Activated CD4-positive, CD25-positive, alpha-beta regulatory T cell (primary cell): ENCODE measurements at places on chromosomes 2 and 18.

DNA sequence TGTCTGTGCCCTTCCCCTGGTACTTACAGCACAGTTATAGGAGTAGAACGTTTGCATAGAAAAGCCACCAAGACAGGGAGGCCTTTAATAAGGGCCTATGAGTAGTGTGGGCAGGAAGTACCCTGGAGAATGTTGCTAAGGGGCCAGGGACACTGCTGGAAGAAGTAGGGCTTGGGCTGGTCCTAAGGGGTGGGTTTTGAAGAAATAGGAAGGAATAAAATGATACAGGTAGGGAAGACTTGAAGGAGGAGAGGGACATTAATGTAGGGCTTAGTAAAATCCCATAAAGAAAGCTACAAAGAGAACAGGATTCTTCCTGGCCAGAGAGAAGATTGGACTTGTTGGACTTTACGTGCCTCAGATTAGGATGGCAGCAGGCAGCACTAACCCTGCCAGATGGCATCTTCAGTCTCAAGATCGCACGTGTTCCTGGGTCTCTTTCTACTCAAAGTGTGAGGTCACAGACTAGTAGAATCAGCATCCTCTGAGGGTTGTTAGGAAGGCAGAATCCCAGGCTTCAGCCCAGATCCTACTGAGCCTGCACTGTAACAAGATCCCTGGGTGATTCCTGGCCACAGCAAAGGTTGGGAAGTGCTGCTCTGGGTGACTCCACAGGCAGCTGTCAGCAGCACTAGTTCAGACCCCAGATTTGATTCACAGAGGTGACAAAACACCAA, 39.2 kb downstream of the EPAS1 start:
- DNase-seq = no peak

GRCh38 chr2:65608466-65608865, 176.1 kb upstream of the SPRED2 start:
- no peak for DNase-seq

DNA sequence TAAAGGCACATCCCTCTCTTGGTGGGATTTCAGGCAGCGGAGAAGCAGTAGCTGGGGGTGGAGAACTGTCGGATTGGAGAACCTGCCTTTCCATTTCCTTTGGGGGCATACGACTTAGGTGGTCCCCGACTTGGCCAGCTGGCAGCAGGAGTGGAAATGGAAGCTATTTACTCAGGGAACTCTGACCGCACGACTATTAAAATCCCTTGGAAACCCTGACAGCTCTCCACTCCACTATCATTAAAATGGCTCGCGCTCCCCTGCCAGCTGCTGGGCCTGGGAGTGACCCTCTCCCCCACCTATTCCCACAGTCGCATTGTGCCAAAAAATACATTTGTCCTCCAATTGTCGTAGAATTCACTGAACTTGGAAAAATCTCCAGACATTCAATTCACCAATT, 77.7 kb upstream of the APCDD1 start:
- DNase-seq = no peak

DNA sequence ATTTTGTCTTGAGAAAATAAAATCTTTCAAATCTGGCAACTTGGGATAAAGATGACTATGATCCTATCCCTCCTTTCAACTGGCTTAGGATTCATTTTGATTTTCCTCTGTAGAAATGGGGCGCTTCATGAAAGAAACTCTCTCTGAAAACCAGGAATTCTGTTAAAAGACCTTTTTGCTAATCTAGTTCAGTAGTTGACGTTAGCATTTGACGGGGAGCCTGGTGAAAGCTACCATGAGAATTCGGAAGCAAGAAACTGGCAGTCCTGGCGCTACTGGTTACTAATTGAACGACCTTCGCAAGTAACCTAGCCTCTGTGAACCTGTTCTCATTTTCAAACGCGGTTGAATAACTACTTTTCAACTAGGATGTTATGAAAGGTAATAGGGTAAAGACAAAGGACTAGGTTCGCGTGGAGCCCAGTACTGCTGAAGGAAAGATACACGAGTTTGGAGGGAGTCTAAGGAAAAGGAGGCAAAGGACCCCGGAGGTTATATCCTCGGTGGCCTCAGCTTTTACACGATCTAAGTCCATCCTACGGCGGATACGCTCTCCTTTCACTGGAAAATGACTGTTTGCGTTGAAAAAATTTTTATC, 604 bp upstream of the STK11IP start:
- no peak for DNase-seq

GRCh38 chr2:216109962-216110614, 940 bp downstream of the XRCC5 start:
- no peak for DNase-seq

GRCh38 chr2:98383166-98383565, 36.9 kb downstream of the CNGA3 start:
- DNase-seq = no peak

GRCh38 chr18:31648966-31649429, 35.4 kb downstream of the B4GALT6 start:
- DNase-seq = no peak

GRCh38 chr2:134739879-134740301, 21.1 kb upstream of the TMEM163 start:
- DNase-seq = no peak

GRCh38 chr2:94923196-94923595, 52.0 kb downstream of the TEKT4 start:
- no peak for DNase-seq

- DNase-seq = no peak
Measured at GRCh38 chr2:196073521-196073920, 4.9 kb upstream of the DNAH7 start.

DNA sequence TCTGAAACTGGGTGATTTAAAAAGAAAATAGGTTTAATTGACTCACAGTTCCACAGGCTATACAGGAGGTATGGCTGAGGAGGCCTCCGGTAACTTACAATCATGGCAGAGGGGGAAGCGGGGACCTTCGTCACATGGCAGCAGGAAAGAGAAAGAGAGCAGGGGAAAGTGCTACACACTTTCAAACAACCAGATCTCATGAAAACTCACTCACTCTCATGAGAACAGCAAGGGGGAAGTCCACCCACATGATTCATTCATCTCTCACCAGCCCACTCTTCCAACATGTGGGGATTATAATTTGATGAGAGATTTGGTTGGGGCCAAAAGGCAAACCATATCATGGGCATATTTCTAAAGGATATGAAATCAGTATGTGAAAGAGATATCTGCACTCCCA, 12.0 kb upstream of the ARHGAP15 start:
- DNase-seq = no peak

DNA sequence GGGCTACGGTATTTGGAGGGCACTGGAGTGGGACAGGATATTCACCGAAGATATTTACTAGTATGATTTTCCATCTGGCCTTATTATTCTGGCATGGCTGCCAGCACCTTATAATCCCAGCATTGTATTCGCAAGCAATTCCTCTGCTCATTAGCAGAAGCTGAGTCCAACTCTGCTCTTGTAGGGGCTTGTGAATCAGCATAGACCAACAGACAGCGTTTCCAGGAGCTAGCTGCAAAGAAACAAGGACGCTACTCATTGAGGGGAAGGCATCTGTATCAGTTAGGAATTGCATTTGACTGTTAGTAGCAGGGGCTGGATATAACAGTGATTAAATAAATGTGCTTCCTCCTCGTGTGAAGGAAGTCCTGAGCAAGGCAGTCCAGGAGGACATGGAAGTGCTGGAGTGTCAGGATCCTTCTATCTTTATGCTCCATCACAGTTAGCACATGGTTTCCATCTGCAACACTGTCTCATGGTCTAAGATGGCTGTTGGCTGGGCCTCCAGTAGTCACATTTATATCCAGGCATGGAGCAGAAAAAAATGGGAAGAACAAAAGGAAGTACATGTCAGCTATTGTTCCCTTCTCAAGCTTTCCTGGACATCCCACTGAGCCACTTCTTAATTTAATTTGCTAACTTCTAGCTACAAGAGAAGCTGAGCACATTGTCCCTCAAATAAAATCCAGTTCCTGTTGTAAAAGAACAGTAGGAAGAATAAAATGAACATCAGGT, 214.1 kb downstream of the C1D start:
- no peak for DNase-seq

DNA sequence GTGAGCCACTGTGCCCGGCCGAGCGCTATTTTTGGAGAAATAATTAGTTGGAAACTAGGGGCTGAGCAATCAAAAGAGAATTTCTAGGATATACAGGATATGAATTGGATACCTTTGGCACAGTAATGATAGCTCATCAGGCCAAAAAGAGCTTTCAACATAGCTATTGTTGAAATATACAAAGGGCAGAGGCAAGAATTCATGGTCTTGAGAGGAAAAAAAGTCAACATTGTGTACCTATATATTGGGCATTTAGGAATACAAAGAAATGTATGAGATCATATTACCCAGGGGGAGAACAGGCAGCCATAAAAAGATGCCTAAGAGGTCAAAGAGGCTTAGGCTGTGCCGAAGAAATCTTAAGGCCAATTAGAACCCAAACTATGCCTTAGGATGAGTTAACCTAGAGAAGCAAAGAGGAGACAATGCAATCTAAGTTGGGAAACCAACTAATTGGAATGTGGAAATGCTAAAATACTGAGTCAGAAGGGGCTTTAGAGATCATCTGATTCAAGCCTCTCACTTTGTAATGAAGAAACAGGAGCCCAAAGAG, 99.0 kb downstream of the RBBP8 start:
- no peak for DNase-seq

- DNase-seq = no peak
Measured at GRCh38 chr2:132577686-132578085, 92.3 kb downstream of the LYPD1 start.

DNA sequence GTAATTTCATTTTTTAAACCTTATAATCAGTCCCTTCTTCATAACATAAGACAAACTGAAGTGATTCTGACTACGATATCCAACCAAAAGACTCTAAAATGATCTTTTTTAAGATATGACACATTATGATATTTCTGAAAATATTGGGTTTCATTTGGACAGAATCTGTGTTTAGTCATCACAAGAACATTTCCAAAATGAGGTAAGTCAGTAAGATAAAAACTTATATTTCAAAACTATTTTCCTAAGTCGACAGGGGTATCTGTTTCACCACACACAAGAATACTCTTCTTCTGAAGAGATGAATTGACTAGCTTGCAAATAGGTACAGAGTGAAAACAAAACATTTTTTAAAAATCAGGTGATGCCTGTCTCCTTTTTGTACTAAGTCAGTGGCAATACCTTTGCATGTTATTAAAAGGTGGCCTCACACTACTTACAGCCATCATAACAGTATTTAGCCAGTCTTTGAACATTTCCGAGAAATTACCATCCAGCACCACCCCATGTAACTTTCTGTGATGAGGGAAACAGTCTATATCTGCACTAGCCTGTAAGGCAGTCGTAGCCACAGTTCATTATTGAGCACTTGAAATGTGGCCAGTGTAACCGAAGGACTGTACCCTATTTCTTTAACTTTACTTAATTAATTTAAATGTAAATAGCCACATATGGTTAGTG, 13.5 kb downstream of the STK39 start:
- no peak for DNase-seq

DNA sequence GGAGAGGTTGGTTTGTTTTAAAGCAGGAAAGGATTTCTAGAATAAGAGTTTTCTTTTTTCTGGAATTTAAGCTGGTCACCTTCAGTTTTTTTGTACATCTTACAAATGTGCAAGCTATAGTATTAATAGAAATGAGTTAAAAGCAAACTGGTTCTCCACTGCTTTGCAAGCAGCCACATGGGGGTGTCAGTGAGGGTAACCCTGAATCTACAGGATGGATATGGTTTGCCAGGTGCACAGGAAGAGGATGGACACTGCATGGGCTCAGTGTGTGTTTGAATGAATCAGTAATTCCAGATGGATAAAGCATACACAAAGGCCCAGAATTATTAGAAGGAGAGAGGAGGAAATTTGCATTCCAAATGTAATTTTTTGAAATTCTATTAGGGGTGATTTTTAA, 89.0 kb downstream of the MAPRE2 start:
- no peak for DNase-seq

DNA sequence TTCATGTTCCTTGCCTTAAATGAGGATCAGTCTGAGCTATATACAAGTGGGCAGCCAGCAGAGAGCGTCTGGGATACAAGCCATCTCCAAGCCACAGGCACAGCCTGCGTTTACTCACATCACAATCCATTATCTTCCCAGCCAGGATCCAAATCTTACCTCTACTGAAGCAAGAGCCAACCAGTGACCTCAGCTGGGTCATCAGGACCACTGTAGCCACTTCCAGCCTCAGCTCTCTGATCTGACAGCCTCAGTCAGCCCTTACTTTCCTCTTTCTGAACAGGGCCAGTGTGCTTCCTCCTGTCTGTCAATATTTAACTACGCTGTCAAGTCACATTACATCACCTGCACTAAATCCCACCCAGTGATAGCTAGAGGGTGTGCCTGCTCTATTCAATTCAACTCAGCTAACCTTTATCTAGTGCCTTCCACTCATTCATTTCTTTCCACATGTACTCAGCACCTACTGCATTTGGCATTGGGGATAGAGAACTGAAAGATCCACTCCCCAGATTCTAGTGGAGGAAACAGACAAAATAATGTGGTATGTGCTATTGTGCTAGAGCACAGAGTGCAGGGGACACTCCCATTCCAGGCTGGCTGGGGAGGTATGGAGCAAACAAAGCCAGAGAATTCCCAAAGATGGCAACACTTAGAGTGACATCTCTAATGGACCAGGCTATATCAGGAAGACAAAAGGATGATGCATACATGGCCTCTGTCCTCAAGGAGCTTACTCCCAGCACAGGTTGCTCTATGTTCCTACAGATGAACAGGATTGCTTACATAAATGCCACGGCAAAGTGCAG, 146.5 kb downstream of the NCKAP5 start:
- DNase-seq = no peak

- DNase-seq = no peak
Measured at GRCh38 chr2:52082646-52083045, 1050.7 kb upstream of the NRXN1 start.

DNA sequence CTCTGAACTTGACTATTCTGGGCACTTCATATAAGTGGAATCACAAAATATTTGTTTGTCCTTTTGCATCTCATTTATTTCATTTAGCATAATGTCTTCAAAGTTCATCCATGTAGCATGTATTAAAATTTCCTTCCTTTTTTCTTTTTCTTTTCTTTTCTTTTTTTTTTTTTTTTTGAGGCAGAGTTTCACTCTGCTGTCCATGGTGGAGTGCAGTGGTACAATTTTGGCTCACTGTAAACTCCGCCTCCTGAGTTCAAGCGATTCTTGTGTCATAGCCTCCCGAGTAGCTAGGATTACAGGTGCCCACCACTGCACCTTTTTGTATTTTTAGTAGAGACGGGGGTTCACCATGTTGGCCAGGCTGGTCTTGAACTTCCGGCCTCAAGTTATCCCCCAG, 11.9 kb downstream of the ATP8B1 start:
- no peak for DNase-seq

DNA sequence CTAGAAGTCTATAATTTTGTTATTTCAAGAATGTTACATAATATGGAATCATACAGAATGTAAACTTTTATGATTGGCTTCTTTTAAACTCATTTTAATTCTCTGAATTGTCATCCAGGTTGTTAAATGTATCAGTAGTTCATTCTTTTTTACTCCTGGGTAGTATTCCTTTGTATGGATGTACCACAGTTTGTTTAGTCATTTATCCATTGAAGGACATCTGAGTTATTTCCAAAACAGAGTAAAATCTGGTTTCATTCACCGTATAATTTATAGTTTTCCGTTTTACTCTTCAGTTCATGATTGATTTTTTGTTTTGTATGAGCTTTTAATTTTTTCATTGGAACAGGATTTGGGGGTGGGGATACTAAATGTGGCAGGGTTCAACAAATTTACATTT, 132.4 kb downstream of the PMS1 start:
- no peak for DNase-seq
